Left lung (tissue), 14 donors: ENCODE measurements at places on chromosomes 4 and X. TPM values are rescaled to one million over a fixed set of nuclear protein-coding genes. Genes with fewer than 3 reads are reported as not detected.

GRCh38 chr4:42570221-42570620, 86.7 kb downstream of the ATP8A1 start:
- H3K27me3 ChIP-seq, result no peaks in the 10 kb centered on the region
- H3K4me3 ChIP-seq, result no peak overlapping the region
- no peaks in the 10 kb centered on the region for H3K4me1 ChIP-seq
- no peak for DNase-seq
- no peak overlapping the region for H3K27ac ChIP-seq
- no peaks in the 10 kb centered on the region for H3K36me3 ChIP-seq

- no peaks in the 10 kb centered on the region for H3K4me1 ChIP-seq
- H3K27ac ChIP-seq, result no peak overlapping the region
- H3K36me3 ChIP-seq, result no peaks in the 10 kb centered on the region
- DNase-seq, result no peak
These were observed 354.0 kb downstream of the HS3ST1 start for GRCh38 chr4:11074581-11075241.

GRCh38 chr4:141571362-141571761, 65.0 kb upstream of the IL15 start:
- DNase-seq, result no peak
- no peak overlapping the region for H3K27ac ChIP-seq
- no peaks in the 10 kb centered on the region for H3K36me3 ChIP-seq
- no peak overlapping the region for H3K4me3 ChIP-seq

Gene PNMA3
- polyA plus RNA-seq, result 3.1 TPM

GRCh38 chr4:138870737-138871554, 144.6 kb upstream of the NOCT start:
- no peak overlapping the region for H3K4me3 ChIP-seq
- no peaks in the 10 kb centered on the region for H3K4me1 ChIP-seq
- no peak overlapping the region for H3K27ac ChIP-seq
- H3K36me3 ChIP-seq, result no peaks in the 10 kb centered on the region
- no peaks in the 10 kb centered on the region for H3K27me3 ChIP-seq

Gene XPNPEP2
- 5.8 TPM for polyA plus RNA-seq

DNA sequence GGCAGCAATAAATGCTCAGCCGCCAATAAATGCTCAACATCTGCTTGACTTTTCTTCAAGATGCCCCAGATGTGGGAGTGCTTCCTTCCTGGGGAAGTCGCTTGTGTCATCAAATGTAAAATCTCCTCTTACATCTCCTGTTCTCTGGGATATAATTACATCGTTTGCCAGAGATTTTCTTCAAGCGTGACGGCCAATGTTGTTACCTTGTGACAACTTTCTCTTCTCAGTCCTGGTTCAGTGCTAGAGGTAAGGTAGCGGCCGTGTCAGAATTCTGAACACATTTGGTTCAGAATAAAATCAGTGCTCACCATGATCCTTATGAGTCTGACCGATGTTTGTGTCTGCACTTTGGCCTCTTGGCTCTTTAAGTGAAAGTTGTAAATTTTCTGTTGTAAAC, 102.5 kb downstream of the ASMT start:
- no peak overlapping the region for H3K27ac ChIP-seq
- DNase-seq, result no peak
- no peak overlapping the region for H3K4me3 ChIP-seq
- H3K4me1 ChIP-seq, result no peaks in the 10 kb centered on the region
- H3K27me3 ChIP-seq, result no peaks in the 10 kb centered on the region

GRCh38 chrX:137032341-137032694, 1.5 kb downstream of the GPR101 start:
- no peak for DNase-seq
- peaks cover 3% of the 10 kb centered on the region for H3K4me1 ChIP-seq
- no peak overlapping the region for H3K27ac ChIP-seq
- H3K27me3 ChIP-seq, result peaks cover 73% of the 10 kb centered on the region
- no peaks in the 10 kb centered on the region for H3K36me3 ChIP-seq

Gene MRFAP1L1
- 107 TPM for polyA plus RNA-seq

Gene SPANXN3
- not detected for polyA plus RNA-seq

Gene CXCL3
- polyA plus RNA-seq, result 0.88 TPM

GRCh38 chr4:82780752-82781231, 17.8 kb downstream of the SCD5 start:
- H3K27ac ChIP-seq, result no peak overlapping the region
- no peaks in the 10 kb centered on the region for H3K36me3 ChIP-seq
- H3K4me1 ChIP-seq, result peaks cover 8% of the 10 kb centered on the region
- no peaks in the 10 kb centered on the region for H3K27me3 ChIP-seq

GRCh38 chr4:48752246-48752645, 27.8 kb downstream of the FRYL start:
- no peaks in the 10 kb centered on the region for H3K36me3 ChIP-seq
- H3K27ac ChIP-seq, result no peak overlapping the region
- no peaks in the 10 kb centered on the region for H3K27me3 ChIP-seq

- no peaks in the 10 kb centered on the region for H3K27me3 ChIP-seq
- no peak overlapping the region for H3K27ac ChIP-seq
- H3K4me1 ChIP-seq, result no peaks in the 10 kb centered on the region
- no peaks in the 10 kb centered on the region for H3K36me3 ChIP-seq
These were observed 229.5 kb downstream of the GALNTL6 start for GRCh38 chr4:172042714-172043114.

Gene RNF175
- polyA plus RNA-seq, result 9.5 TPM

- no peak overlapping the region for H3K27ac ChIP-seq
- peaks cover 4% of the 10 kb centered on the region for H3K27me3 ChIP-seq
- no peaks in the 10 kb centered on the region for H3K36me3 ChIP-seq
- H3K4me1 ChIP-seq, result no peaks in the 10 kb centered on the region
- DNase-seq, result no peak
- H3K4me3 ChIP-seq, result no peak overlapping the region
These were observed 6.6 kb downstream of the SCML1 start for GRCh38 chrX:17743913-17744312.

- no peaks in the 10 kb centered on the region for H3K4me1 ChIP-seq
- H3K27ac ChIP-seq, result no peak overlapping the region
- DNase-seq, result no peak
- no peaks in the 10 kb centered on the region for H3K36me3 ChIP-seq
These were observed 247.8 kb downstream of the TEX13A start for GRCh38 chrX:104972737-104973136.

- H3K36me3 ChIP-seq, result no peaks in the 10 kb centered on the region
- no peaks in the 10 kb centered on the region for H3K27me3 ChIP-seq
- DNase-seq, result no peak
- H3K4me3 ChIP-seq, result no peak overlapping the region
These were observed 28.8 kb downstream of the NR0B1 start for GRCh38 chrX:30280428-30280827.

DNA sequence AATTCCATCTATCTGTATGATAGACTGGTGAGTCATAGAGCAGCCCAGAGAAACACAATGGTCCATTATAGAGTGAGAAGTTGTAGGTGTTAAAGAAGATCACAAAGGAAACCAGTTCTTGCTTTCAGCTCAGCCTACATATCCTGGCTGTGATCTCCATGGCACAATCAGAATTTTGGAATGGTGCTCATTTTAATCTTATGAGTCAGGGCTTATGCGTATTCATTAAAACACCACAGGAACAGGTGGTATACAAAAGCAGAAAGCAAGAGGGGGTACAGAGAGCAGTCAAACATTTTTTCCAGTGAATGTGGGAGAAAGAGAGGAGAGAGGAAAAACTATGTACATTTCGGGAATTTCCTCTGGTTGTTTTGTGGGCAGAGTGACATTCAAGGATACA, 126.9 kb downstream of the MFAP3L start:
- H3K27me3 ChIP-seq, result no peaks in the 10 kb centered on the region
- no peak for DNase-seq
- H3K27ac ChIP-seq, result no peak overlapping the region
- no peaks in the 10 kb centered on the region for H3K4me1 ChIP-seq

GRCh38 chr4:95086551-95086950, 328.8 kb downstream of the BMPR1B start:
- H3K4me1 ChIP-seq, result no peaks in the 10 kb centered on the region
- H3K27ac ChIP-seq, result no peak overlapping the region
- no peak for DNase-seq
- no peaks in the 10 kb centered on the region for H3K27me3 ChIP-seq

Gene TEX13C
- polyA plus RNA-seq, result not detected

GRCh38 chr4:4590546-4590945, 48.7 kb upstream of the STX18 start:
- no peaks in the 10 kb centered on the region for H3K27me3 ChIP-seq
- no peaks in the 10 kb centered on the region for H3K4me1 ChIP-seq
- H3K4me3 ChIP-seq, result no peak overlapping the region
- no peak overlapping the region for H3K27ac ChIP-seq

Gene PCDH19
- 0.58 TPM for polyA plus RNA-seq

GRCh38 chr4:751676-752075, 46.0 kb downstream of the PCGF3 start:
- no peak overlapping the region for H3K27ac ChIP-seq
- H3K27me3 ChIP-seq, result no peaks in the 10 kb centered on the region
- no peak for DNase-seq
- no peaks in the 10 kb centered on the region for H3K4me1 ChIP-seq
- no peak overlapping the region for H3K4me3 ChIP-seq
- H3K36me3 ChIP-seq, result peaks cover 86% of the 10 kb centered on the region

GRCh38 chr4:99378876-99379275, 26.3 kb upstream of the ADH1C start:
- no peak overlapping the region for H3K4me3 ChIP-seq
- no peaks in the 10 kb centered on the region for H3K36me3 ChIP-seq
- H3K27ac ChIP-seq, result no peak overlapping the region
- no peak for DNase-seq
- no peaks in the 10 kb centered on the region for H3K4me1 ChIP-seq

Gene HPSE
- 1.6 TPM for polyA plus RNA-seq

Gene RNF212
- polyA plus RNA-seq, result 13.3 TPM

GRCh38 chr4:115396034-115396433, 282.6 kb upstream of the NDST4 start:
- DNase-seq, result no peak
- no peak overlapping the region for H3K27ac ChIP-seq
- no peaks in the 10 kb centered on the region for H3K4me1 ChIP-seq
- no peaks in the 10 kb centered on the region for H3K27me3 ChIP-seq
- H3K4me3 ChIP-seq, result no peak overlapping the region
- H3K36me3 ChIP-seq, result no peaks in the 10 kb centered on the region

Gene SPIN4
- polyA plus RNA-seq, result 18.4 TPM

DNA sequence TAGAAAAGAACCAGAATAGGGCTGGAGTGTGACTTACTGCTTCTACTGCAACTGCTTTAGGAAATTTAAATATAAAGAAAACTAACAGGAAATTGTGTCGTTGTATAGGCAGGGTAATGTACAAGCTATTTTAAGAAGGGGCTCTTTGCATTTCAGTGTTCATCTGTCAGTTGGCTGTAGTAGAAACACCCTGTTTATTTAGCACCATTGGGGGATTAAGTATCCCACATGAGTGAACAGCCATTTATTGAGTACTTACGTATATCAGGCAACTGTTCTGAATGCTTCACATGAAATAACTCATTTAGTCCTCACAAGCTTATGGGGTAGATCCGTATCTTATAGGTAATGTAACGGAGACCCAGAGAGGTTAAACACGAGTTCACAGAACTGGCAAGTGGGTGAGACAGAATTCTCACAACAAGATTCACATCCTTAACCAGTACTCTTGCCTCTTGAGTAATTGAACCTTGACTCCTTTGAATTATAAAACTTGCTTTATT, 23.9 kb downstream of the STIM2 start:
- H3K36me3 ChIP-seq, result no peaks in the 10 kb centered on the region
- no peak overlapping the region for H3K4me3 ChIP-seq
- H3K4me1 ChIP-seq, result peaks cover 32% of the 10 kb centered on the region
- no peaks in the 10 kb centered on the region for H3K27me3 ChIP-seq
- no peak for DNase-seq

DNA sequence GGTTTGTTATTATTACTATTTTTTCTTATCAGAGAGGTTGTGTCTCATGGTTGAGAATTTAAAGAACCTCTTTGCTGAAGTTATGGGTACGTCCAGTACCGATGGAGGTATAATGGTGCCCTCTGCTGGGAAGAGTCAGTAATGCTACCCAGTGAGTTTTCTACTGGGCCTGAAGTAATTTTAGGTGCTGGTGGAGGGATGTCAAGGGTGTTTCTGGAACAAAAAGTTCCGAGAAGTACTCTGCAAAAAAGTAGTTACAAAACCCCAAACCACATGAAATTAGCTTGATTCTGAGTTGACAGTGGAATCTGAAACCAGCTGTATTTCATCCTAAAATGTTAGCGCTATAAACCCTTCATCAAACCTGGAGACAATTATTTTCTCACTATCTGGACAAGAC, 102.5 kb upstream of the MID1 start:
- H3K4me3 ChIP-seq, result no peak overlapping the region
- H3K27me3 ChIP-seq, result no peaks in the 10 kb centered on the region
- H3K27ac ChIP-seq, result no peak overlapping the region
- H3K36me3 ChIP-seq, result no peaks in the 10 kb centered on the region

- H3K36me3 ChIP-seq, result no peaks in the 10 kb centered on the region
- H3K27me3 ChIP-seq, result no peaks in the 10 kb centered on the region
- H3K4me1 ChIP-seq, result peaks cover 14% of the 10 kb centered on the region
- no peak overlapping the region for H3K4me3 ChIP-seq
These were observed 152.3 kb downstream of the CBR4 start for GRCh38 chr4:168857546-168858314.

Gene FGF2
- polyA plus RNA-seq, result 6.5 TPM

DNA sequence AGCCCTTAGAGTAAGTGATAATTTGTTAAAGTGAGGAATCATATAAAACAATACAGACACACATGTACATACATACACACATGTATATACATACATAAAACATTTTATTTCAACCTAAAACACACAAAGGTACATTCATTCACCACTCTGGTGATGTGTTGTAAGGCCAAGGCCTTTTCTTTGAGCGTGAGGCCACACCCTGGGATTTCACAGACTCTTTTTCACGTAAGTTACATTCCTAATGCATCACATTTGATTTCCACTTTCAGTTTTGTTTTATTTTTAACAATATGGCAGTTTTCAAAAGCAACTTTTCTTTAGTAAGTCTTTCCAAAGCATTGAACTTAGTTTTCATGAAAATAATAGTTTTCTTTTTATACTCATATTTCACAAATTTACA, 170.7 kb downstream of the COL4A6 start:
- H3K36me3 ChIP-seq, result no peaks in the 10 kb centered on the region
- no peak overlapping the region for H3K4me3 ChIP-seq
- no peak for DNase-seq
- H3K4me1 ChIP-seq, result no peaks in the 10 kb centered on the region
- H3K27me3 ChIP-seq, result no peaks in the 10 kb centered on the region

DNA sequence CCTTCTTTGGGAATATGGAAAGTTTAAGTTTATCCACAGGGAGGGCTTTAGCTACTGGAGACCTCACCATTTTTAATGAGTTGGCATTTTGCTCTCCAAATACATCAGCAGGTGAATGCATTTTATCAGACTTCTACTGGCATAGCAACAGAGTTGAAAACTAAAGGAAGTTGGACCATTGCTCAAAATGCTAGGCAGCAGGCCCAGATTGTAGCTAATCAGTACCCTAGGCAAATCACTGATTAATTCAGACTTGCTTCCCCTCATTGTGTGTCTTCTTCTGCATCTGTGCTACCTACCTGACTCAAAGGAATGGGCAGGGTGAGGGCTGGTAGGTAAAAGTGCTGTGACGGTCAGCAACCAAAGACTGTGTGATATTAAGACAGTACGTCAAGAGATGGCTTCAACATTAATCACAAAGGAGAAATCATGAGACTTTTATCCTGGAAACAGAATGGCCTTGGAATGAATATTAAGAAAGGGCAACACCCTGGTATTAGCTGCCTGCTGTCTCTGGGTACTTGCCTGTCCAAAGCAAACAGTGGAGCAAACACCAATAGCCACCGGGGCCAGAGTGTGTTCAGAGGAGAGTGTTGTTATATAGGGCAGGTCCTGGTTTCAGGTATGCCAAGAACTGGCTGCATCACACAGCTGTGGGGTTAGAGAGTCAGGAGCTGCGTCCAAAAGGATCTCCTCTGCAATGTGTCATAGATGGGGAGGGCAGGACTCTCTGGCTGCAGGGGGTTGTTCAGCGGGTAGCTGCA, 17.1 kb upstream of the SMIM20 start:
- no peaks in the 10 kb centered on the region for H3K27me3 ChIP-seq
- no peak for DNase-seq
- H3K4me3 ChIP-seq, result no peak overlapping the region
- no peaks in the 10 kb centered on the region for H3K4me1 ChIP-seq
- no peak overlapping the region for H3K27ac ChIP-seq
